ENCODE measurements at places on chromosomes 11 and 22.

DNA sequence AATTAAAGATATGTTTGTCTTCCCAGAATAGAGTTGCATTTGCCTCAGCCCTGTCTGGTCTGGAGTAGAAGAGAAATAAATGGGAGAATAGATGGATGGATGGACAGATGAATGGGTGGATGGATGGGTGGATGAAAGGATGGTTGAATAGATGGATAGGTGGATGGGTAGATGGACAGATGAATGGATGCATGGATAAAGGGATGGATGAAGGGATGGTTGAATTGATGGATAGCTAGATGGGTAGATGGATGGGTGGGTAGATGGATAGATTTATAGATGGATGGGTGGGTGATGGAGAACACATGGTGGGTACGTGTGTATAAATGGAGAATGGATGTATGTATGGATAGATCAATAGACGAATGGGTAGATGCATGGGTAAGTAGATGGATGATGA lies 8.5 kb downstream of the CRYBB1 start:
- no peak for DNase-seq

DNA sequence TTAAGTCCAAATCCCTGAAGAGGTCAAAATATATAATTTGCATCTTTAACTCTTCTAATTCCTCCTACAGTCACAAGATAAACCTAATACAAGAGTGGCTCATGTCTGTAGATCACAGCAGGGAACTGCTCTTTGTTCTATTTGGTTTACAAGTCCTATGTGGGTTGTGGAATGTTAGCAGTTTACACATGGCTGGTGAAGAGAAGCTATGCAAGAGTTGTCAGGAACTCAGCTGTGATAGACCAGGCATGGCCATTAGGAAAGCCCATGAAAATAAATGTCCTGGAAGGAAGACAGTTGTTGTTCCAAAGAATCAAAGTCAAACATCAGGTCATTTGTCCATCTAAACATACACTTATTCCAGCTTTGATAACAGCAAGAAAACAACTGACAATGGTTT lies 312.4 kb upstream of the PITPNB start:
- no peak for DNase-seq

DNA sequence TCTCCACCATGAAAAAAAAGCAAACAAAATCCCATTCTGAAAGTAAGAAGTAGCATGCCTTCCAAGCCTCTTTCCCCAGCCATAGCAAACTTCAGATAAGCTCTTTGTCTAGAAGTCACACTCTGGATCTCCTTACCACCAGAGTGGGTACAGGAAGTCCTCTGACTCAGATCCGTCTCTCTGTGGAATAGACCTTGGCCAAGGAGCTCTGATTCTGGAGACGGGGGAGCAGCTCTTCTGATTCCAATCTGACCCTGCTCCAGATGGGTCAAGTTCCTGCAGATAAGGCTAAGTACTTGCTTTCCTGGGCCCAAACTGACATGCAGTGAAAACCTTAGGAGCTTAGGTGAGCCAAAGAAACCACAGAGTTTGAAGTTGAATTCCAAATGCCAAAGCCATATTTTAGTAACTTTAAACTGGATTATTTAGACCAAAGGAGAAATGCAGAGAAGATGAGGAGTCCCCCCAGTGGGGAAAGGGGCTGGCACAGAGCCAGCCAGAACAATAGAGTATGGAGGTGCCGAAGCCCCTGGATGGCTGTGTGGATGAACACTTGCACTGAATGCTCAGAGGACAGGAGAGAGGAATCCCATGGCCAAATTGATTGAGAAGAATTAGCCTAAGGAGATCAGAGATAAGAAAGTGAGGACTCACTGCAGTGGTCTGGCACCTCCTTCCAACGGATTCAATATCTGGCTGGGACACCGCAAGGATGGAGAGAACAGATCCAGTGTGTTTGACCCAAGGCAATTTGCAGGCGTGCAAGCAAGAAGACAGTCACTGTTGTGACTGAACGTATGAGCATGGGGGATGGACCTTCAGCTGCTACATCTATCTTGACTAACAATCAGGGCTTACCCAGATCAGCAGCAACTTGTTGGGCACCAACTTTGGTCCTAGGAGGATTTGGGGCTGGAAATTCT lies 54.9 kb downstream of the ENDOD1 start:
- no peak for DNase-seq

GRCh38 chr11:95585752-95586077 lies 203.9 kb downstream of the FAM76B start:
- DNase-seq = no peak

- no peak for DNase-seq
Measured at GRCh38 chr22:50684501-50684900, 11.9 kb downstream of the SHANK3 start.

DNA sequence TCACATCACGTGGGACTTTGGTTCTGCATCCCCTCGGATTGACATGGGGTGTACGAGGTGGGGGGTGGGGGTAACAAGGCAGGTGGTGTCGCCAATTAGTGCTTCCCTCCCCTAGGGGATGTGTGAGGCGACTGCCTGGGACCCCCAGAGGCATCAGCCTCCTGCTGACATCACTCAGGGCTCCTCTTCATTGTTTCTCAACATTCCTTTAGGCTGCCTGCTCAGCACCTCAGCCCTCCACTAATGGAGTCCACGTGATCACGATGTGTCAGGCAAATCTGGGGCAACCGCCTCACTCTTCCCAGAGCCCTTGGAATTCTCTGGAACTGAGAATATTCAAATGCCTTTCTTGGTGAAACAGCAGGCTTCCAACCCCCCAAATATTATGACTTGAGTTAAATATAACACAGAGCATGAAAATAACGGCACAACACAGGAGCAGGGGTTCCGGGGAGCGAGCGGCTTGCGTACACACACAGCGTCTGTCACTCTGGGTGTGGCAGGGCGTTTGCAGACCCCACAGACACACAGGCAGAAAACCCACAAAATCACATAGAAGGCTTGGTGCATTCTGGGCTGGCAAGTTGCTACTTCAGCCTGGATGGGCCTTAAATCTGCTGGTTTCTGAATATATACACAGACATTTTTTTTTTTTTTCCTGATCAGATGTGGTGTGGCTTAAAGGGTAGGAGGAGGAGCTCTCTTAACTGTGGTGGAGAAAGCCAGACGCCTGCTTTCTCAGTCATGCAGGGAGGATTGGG lies 170.1 kb upstream of the CADM1 start:
- no peak for DNase-seq

DNA sequence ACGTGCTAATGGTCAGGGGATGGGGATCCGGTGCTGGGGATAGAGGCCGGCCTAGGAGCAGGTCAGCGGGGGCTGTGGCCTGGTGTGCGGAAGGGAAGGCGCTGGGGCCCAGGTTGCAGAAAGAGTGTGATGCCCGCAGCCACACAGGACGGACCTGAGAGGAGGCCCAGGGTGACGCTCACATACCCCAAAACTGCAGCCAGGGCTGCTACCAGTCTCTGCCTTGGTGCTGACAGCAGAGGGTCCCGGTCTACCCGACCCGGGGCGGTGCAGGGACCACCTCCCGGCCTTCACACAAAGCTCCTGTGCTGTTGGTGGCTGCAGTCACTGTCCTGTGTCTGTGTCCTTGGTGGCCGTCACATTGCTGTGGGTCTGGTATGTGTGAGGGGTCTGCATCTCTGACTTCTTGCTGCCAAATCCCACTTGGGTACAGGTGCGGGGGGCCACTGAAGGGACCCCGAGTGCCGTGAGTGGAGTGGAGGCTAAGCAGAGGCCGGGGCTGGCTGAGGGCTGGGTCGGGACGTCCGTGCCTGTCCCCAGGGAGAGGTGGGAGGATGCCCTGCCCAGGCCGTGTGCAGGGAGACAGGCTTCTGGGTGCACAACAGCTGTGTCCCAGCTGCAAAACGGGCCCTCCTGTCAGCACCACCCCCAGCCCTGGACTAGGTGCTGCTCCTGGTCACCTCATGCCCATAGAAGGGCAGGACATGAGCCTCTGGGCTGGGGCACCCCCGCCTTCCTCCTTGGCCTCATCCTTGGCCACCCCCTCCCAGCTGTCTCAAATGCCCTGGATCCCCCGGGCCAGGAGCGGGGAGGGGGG lies 1.5 kb downstream of the LSP1 start:
- no peak for DNase-seq

DNA sequence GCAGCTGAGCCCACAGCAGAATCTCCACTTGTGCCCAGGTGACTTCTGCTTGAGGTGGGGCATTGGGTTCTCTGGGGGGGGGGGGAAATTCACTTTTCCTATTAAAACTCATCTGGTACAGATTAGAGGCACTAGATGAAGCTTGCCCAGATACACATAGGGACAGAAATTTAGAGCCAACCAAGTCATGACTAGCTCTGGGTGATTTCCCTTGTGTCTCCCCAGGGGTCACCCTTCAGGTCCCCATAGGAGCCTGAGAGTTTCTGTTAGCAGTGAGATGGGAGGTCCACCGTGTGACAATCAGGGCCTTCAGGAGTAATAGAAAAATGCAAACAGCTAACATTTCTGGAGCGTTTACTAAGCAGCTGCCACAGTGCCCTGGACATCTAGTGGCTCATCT lies 77.0 kb downstream of the NAT10 start:
- DNase-seq = no peak

DNA sequence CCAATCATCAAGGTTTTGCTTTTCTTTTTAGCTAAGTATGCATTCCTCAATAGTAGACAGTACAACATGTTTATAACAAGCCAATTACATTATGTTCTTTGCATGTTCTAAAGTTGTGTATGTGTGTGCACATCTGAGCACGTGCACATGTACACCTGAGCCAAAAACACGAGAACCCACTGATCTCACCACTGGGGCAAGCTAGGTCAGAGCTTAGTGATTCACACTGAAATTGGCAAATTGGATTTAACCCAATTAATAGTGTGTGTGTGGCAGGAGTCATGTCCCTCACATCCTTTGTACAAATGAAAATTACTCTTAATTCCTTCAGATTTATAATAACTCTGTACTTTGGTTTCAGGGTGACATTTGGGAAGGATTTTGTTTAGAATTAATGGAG lies 145.7 kb upstream of the TEAD1 start:
- DNase-seq = no peak

GRCh38 chr11:12449961-12450715 lies 72.8 kb downstream of the PARVA start:
- no peak for DNase-seq

DNA sequence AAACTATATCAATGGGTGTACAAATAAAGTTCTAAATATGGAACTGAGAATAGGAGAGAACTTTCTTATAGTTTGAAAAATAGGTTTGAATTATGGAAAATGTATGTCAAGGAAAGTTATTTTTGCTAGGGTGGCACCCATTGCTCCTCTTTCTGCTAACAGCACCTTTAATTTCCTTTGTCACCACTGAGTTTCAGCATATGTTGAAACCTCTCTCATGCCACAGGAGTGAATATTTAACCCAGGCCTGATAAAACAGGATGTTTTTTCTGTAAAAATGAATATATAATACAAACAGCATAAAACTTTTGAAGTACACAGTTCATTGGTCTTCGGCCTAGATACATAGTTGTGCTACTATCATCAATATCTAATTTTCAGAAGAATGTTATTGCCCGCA lies 385.5 kb upstream of the ANO5 start:
- no peak for DNase-seq

GRCh38 chr22:35312198-35313059 lies 12.7 kb downstream of the TOM1 start:
- DNase-seq = no peak

- DNase-seq = no peak
Measured at GRCh38 chr11:75872887-75873416, 57.9 kb downstream of the UVRAG start.

DNA sequence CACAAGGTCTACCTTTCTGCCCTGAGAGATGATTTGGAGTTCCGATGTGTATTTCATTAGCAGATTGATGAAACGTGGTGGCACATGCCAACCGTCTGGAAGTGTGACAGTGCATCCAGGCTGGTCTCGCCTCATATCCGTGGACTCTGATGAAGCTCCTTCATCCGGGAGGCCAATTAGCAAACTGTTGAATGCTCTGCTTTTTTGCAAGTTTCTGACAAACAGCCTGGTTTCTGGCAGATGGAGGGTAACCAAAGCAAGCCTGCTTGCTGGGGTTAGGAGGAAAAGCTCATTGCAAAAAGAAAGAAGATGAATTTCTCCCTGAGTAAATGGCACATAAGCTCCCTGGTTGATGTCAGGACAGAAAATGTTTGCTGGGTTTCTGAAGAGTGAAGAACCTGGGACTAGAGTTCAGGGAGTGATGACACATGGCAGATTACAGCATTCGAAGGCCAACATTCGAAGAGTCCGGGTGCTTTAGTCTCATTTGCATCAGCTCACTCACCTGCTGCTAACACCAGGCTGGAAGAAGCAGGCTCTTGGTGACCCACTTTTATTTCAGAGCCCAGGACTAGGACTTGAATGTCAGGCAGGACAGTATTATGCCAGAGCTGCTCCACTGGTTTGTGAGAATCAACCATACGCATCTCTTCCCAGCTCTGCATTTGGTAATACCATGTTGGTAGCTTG lies 135.9 kb upstream of the TTC12 start:
- DNase-seq = no peak

- DNase-seq = peak; percentile 80
Measured at GRCh38 chr11:59918987-59919589, 19.1 kb upstream of the OOSP1 start.

DNA sequence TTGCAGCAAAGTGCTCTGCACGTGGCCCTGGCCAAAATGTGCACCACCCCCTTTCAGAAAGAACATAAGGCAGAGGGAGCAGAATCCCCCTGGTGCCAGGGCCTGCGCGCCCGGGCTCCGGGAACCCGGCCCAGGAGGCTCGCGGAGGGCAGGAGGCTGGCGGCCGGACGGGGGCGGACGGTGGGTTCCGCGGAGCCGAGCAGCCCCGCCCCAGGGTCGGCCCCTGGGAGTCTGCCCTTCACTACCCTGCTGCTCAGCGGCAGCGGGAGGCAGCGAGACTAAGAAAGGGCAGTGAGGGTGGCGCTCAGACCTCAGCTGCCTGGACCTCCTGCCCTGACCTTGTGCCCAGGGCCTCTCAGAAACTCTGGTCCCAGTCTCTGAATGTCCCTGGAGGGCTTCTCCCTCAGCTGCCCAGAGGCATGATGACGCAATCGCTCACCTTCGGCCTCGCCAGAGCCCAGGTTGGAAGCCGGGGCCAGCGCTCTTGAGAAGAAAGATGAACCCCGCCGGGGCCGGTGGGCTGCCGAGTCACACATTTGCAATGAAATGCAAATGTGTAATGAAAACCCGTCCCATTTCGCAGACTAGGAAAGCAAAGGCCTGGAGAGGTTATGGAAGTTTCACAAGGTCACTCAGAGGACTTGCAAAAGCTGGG lies 1.1 kb upstream of the CLMP start:
- no peak for DNase-seq
